Mesothelial cell of epicardium (in vitro differentiated cells): ENCODE measurements at places on chromosomes 5 and 9. TPM values are rescaled to one million over a fixed set of nuclear protein-coding genes. Genes with fewer than 3 reads are reported as not detected.

The PRDM12 gene
- 0.11 TPM in 1 of 3 replicates, not detected in the others for total RNA-seq

The ZFP37 gene
- total RNA-seq, result 8.2 to 9.3 TPM (median 8.9 TPM) in 3 replicates

The PCDHA2 gene
- 0.44 to 0.88 TPM (median 0.87 TPM) in 3 replicates for total RNA-seq

The PALM2AKAP2 gene
- 39.7 to 45.1 TPM (median 43.6 TPM) in 3 replicates for total RNA-seq

The ADAM19 gene
- total RNA-seq, result 17.1 to 19.7 TPM (median 19.7 TPM) in 3 replicates

The PCDHB12 gene
- total RNA-seq, result 5.8 to 6.4 TPM (median 6.1 TPM) in 3 replicates

The IL5 gene
- total RNA-seq, result not detected in 3 replicates

The ANKRD18B gene
- total RNA-seq, result 0.82 to 3.2 TPM (median 1.6 TPM) in 3 replicates

The PCDHGA7 gene
- 0.33 to 0.43 TPM (median 0.38 TPM) in 3 replicates for total RNA-seq

The AKNA gene
- total RNA-seq, result 19.6 to 24.0 TPM (median 23.1 TPM) in 3 replicates

The PAIP1 gene
- total RNA-seq, result 97.9 to 109 TPM (median 103 TPM) in 3 replicates

The IFNE gene
- total RNA-seq, result 1.6 to 2.0 TPM (median 1.7 TPM) in 3 replicates

The NSUN2 gene
- 72.6 to 75.4 TPM (median 74.4 TPM) in 3 replicates for total RNA-seq

The CNTLN gene
- total RNA-seq, result 12.6 to 14.0 TPM (median 13.2 TPM) in 3 replicates

The CSF1R gene
- 0.07 to 0.27 TPM (median 0.18 TPM) in 3 replicates for total RNA-seq

The NUTM2G gene
- total RNA-seq, result 0.16 to 0.20 TPM in 2 of 3 replicates, not detected in the other

The SHOC1 gene
- total RNA-seq, result not detected in 3 replicates

The PCDHGB2 gene
- 0.86 to 1.3 TPM (median 1.2 TPM) in 3 replicates for total RNA-seq

The NSG2 gene
- not detected in 3 replicates for total RNA-seq

The KDM3B gene
- total RNA-seq, result 94.0 to 96.6 TPM (median 96.1 TPM) in 3 replicates

The PCDHGA8 gene
- total RNA-seq, result 2.6 to 2.9 TPM (median 2.7 TPM) in 3 replicates

The IGFBPL1 gene
- 0.27 to 0.34 TPM in 2 of 3 replicates, not detected in the other for total RNA-seq

The LCP2 gene
- not detected in 3 replicates for total RNA-seq

The ENTPD2 gene
- 4.8 to 6.3 TPM (median 5.2 TPM) in 3 replicates for total RNA-seq

The PRR16 gene
- total RNA-seq, result 1.9 to 2.7 TPM (median 2.1 TPM) in 3 replicates

The EGFL7 gene
- total RNA-seq, result 35.6 to 39.3 TPM (median 38.2 TPM) in 3 replicates

The FAM169A gene
- total RNA-seq, result 22.6 to 23.7 TPM (median 23.5 TPM) in 3 replicates

The SPINK4 gene
- not detected in 3 replicates for total RNA-seq

The GRHPR gene
- 99.5 to 106 TPM (median 102 TPM) in 3 replicates for total RNA-seq

The AK8 gene
- 1.5 to 2.1 TPM (median 2.0 TPM) in 3 replicates for total RNA-seq
